Activated T-cell treated with anti-CD3 and anti-CD28 coated beads, Interleukin-2, amount 50 U/mL, for 48 hours (primary cell): ENCODE measurements at places on chromosomes 11 and 22.

DNA sequence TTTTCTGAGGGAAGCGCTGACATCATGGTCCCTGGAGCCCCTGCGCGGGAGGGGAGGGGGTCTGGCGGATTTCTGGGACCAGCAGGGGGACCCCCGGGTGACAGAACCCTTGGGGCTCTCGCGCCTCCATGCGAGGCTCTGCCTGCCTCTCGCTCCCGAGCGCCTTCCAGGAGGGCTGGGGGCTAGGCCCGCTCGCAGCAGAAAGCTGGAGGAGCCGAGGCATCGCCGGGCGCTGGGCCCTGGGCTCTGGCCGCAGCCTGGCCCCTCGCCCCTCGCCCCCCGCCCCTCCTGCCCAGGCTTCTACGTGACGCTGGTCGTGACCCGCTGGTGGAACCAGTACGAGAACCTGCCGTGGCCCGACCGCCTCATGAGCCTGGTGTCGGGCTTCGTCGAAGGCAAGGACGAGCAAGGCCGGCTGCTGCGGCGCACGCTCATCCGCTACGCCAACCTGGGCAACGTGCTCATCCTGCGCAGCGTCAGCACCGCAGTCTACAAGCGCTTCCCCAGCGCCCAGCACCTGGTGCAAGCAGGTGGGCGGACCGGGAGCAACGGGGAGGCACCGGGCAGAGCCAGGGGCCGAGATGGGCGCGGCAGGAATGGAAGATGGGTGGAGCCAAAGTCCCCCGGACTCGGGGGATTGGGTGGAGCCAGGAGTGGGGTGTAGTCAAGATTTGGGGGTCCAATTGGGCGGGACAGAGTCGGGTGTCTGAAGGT is 5.4 kb downstream of the BEST1 start:
- no peak for DNase-seq

DNA sequence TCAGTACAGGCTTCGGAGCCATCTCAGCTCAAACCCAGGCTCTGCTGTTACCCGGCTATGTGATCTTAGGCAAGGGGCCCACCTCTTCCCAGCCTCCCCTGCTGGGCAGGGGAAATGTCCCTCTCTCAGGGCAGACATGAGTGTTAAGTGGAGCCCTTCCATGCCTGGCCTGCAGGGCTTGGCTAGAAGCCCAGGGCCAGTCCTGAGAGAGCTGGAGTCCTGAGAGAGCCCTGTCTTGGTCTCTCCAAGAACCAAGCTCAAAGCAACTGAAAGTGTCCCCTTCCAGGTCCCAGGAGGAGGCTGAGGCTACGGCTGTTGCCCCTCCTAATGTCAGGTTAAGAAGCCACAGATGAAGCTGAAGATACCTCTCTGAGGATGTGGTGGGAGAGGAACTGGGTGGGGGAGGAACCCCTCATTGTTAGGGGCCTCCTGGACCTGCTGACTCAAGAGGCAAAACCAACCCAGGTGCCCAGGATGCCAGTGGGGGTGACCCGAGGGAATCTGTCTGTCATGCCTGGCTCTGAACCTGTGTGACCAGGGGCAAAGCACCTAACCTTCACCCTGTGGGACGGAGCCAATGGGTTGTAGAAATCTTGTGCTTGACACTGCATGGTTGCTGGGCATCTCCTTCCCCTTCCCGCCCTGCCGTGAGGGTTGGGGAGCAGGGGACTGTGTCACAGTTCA is 4.2 kb downstream of the ZP1 start:
- DNase-seq: peak; percentile 22

DNA sequence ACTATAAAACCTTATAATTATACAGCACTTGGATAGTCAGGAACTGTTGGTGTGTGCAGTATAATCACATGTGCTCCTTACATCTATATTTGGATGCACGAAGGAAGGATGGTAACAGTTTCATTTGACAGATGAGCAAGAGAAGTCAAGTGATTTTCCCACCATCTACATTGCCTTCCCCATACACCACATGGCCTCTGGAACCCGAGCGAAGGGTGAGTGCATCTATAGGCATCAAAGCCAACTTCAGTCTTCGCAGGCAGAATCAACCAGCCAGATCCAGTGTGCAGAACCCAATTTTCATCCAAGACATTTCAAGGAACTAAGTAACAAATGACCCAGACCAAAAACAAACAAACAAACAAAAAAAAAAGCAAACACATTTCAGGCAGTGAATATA is 85.1 kb upstream of the BLID start:
- DNase-seq: no peak

GRCh38 chr22:44243761-44244160 is 63.0 kb downstream of the PARVG start:
- DNase-seq: no peak

GRCh38 chr11:108672786-108673185 is 7.9 kb downstream of the DDX10 start:
- DNase-seq: no peak

GRCh38 chr22:32364210-32364609 is 6.5 kb downstream of the RFPL3 start:
- no peak for DNase-seq

GRCh38 chr22:31340360-31340759 is 5.8 kb downstream of the PATZ1 start:
- no peak for DNase-seq

DNA sequence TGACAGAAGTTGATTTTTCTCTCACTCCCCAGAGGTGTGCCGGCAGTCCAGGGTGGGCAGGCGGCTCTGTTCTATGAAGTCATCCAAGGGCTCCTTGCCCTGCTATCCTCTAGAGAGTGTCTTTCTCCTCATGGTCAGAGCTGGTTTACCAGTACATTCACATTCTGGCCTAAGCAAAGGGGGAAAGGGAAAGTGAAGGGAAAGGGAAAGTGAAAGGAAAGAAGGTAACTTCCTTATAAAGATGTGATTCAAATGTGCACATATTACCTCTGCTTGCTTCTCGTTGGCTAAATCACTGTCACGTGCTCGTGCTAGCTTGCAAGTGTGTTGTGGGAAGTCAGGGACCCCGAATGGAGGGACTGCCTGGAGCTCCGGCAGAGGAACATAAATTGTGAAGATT is 2.9 kb upstream of the HTATIP2 start:
- no peak for DNase-seq

DNA sequence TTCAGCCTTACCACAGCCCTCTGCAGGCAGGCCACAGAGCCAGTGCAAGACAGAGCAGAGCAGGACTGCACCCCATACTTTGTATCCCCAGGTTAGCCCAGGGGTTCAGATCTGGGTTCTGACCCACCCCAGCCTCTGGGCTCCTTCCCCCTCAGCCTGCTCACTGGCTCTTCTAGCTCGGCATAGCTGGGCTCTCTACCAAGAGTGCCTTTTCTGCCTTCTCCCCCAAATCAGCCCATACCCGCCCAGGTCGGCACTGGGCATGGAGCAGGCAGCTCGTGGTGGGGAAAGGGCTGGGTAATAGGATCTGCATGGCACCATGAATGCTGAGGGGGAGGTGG is 8.3 kb downstream of the RELT start:
- no peak for DNase-seq

- DNase-seq: no peak
Observed at GRCh38 chr11:6099577-6099976, 7.9 kb upstream of the OR56B4 start.

DNA sequence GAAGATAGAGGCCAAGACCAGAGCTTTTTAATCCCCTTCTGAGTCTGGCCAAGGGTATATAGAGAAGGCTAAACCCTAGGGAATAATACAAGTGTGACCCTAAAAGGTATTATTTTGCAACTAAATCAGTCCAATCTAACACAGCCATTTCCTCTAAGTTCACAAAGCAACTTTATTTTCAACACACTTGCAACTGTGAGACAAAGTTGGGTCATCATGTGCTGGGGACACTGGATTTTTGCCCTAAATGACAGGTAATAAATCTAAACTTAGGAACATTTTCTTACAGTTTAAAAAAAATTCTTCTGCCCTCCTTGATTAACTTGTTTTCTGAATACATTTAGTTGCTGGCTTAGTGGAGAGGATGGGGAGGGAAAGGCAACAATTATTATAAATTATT is 78.3 kb downstream of the DDIAS start:
- DNase-seq: no peak

GRCh38 chr11:70462818-70463477 is 64.6 kb downstream of the CTTN start:
- no peak for DNase-seq

DNA sequence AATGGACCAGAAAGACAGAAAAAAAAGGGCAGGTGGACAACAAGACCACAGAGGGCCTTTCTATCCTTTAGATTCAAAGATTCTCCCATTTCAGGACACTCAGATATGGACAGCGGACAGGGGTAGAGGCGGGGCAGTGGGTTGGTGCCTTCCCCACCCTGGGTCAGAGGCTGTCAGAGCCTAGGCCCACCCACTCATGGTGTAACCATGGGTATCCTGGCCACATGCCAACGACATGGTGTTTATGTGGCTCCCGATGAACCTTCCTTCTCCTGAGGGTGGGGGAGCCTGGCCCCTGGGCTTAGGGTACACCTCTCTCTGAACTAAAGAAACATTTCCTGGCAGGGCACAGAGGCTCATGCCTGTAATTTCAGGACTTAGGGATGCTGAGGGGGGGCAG is 14.3 kb upstream of the P2RY2 start:
- no peak for DNase-seq

DNA sequence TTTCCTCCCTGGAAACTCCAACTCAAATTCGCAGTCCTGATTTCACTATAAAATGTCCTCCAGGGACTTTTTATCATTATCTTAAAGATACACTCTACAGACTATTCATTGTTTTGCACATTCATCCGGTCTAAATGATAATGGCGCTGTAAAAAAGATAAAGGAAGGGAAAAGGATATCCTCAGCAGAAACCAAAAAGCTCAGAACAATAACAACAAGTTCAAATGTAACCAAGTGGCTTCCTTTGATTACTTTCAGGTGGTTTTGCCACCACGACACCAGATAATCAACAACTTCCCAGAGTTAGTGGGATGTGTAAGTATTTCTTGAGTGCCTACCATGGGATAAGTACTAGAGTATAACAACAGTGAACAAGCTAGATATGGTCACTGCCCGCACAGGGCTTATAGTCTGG is 26.3 kb downstream of the PRCP start:
- DNase-seq: no peak

DNA sequence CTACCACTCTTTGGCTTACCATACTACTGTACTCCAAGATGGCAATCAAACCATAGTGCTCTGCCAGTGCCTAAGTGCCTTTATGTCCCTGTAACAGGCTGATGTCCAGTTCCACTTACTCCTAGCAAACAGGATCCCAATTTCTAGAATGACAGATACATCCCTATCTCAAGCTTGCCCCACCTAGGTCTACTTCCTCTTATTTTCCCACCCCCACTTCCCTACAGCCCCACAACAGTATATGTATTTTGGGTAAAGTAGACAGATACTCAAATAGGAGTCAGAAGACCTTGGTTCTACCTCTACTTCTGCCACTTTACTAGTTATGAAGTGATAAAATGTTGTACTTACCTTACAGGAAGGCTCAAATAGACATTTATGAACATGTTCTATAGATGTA is 24.1 kb downstream of the SIK3 start:
- DNase-seq: no peak

DNA sequence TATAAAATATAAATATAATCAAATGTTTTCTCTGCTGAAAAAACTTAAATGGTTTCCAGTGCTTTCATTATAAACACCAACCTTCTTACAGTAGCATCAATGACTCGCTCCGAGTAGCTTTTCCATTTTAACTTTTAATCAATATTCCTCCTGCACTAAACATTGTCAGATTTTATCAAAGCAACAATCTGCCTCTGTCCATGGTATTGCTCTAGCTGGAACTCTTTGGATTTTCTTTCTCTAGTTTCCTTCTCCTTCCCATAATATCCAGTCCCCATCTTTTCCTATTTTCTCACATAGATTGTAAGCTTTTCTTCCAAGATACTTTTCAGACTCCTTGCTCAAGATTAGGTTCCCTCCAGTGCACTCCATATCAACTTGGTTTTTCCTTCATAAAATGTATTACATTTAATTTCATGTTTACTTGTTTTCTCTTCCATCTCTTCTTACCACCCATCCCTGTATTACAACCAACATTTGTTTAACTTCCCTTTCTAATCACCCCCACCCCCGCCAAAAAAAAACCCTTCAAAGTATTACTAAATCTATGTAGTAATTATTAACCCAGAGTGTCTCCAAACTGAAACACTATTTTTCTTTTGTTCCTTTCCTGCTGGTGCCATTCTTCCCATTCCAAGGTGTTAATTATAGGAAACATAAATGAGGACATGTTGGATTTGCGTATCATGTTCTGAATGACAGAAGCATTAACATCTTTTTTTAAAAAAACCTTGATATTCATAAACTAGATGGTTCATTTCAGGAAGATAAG is 716.5 kb downstream of the NELL1 start:
- DNase-seq: no peak

DNA sequence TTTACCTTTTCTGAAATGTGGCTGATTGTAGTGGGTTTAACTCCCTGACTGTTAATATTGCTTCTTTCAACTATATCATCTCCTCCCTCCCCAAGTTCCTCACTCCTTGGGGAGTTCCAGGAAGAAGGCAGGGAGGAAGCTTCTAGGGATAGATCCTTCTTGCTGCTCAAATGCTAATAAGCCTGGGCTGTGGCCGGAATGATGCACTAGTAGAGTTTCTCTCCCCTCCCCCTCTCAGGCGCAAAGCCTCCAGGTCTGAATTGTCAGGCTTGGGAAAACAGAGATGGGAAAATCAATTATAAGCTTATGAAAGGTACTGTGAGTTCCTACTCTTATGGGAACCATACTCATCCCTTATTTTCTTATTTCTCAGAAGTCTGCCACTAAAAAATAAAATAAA is 30.8 kb downstream of the FEZ1 start:
- no peak for DNase-seq

- DNase-seq: no peak
Observed at GRCh38 chr11:120021978-120022377, 115.9 kb downstream of the TRIM29 start.

DNA sequence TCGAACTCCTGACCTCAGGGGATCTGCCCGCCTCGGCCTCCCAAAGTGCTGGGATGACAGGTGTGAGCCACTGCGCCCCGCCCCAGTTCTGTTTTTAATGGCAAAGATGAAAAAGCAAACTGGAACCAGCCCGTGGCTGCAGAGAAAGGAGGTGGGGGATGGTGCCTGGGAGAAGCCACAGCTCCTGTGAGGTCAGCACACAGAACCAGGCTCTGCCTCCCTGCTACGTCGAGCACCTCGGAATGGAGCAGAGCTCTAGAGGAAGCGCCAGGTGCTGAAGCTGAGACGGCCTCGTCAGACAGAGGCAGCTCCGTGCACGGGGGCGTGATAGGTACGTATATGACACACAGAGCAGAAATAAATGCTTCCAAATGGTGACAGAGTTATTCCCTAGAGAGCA is 8.5 kb downstream of the DRD4 start:
- DNase-seq: no peak
